ENCODE measurements at places on chromosomes 16 and 17.

DNA sequence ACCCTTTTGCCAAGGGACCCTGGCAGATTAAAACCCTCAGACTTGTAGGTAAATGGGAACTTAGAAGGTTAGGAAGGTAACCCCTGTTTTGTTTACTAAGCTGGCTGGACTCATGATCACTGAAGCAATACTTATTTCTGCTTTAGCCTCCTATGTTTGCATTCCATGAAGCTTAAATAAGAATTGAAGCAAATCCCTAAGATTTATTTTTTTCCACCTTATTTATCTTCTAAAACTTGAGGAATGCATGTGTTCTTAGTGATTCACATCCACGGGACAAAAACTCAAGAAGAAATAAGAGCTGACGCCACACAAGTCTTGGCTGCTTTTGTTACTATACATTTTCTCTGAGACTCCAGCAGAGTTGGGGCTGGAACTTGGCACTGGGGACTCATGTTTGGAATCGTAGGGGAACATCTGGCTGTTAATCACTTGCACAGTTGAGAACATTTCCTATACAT, 35.5 kb downstream of the CLUAP1 start:
- no peak for DNase-seq

DNA sequence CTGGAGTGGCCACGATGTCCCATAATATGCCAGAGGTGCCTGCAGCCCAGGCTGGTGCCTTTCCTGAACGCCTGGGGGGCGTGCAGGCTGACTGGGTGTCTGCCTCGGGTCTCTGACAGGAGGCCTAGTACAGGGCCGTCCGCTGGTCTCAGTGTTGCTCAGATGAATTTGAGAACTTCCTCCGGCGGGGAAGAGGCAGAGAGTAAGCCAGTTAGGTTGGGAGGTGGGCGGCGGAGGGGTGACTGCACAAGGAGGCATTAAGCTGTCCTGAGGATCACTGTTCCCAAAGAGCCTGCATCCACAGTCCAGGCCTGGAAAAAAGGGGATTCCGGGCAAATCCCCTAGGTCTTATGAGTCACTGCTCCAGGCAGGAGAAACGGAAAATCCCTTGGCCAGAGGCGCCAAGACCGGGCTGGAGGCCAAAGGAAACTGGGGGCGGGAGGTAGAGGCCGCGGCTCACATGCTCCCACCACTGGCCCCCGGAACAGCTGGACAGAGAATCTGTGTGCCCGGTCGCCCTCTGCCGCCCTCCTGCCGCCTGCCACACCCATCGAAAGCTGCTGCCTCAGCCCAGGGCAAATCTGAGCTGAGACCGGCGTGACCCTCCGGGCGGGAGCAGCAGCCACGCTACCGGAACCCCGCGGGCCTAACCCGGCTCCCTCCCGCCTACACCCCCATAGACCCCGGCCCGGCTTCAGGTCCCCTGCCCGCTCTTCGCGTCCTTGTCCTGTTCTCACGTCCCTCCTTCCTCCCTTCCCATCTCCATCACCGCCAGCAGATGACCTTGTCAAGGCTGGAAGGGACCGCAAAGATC, 1.2 kb downstream of the TRIM47 start:
- no peak for DNase-seq

- DNase-seq: no peak
Measured at GRCh38 chr17:56978441-56979090, 635 bp downstream of the SCPEP1 start.

DNA sequence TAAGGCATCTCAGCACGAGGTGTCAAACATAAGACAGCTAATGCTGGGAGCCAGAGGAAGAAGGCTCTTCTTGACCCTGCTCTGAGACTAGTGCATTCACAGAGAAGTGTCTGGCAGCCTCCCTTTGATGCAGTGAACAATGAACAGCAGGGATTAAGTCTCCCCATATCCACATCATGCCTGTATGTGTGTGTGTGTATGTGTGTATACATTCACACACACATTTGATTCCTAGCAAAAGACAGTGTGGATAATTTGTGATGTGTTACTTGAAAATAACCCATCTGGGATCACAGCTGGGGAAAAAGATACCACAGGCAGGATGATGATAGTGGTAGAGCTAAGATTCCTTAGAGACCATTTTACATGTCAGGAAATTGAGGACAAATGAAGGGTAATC, 485.9 kb upstream of the GOT2 start:
- DNase-seq: no peak

DNA sequence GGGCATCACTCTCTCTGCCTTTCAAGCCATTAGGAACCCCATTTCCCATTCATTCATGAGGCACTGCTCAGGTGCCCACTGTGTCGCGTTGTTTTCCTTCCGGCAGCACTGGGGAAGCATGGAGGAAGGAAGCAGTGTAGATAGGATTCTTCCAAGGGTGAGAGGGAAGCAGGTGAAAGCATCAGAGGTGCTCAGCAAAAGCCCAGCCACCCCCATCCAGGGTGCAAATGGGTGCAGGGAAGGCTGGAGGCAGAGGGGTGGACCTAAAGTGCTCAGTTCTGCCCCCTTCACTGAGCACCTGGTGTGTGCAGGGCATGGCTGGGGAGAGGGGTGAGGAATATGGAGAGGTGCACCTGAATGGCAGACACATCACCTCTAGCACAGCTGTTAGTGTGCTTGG, 3.4 kb upstream of the NXPH3 start:
- no peak for DNase-seq

DNA sequence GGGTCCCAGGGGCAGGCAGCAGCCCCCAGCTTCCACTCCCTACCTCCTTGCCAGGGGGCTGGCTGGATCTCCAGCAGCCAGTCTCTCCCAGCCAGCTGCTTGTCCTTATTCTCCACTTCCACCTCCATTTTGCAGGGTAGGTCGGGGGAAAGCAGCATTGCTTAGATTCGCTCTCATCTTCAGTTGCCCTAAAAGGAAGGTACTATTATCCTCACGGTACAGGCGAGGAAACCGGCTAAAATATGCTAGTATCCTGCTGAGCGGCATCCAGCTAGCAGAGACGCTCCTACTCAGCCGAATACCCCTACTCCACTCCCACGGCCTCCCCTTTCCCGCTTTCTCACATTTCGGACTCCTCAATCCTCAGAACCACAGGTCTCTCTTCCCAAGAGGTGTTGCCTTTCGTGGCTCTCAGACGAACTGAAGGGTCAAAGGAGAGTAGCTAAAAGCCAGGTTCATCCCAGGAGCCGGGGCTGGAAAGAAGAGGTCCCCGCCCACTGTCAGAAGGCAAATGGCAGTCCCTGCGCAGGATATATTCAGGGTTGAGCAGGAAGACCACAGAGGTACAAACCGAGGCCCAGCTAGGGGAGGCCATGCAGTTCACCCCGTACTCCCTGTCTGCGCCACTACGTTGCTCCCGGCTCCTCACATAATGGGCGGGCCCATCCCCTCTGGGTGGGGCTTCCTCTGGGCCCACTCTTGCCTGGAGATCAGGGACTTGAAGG, 1.7 kb upstream of the RAB11FIP4 start:
- DNase-seq: no peak

GRCh38 chr16:81652798-81653505, 126.1 kb upstream of the PLCG2 start:
- no peak for DNase-seq

DNA sequence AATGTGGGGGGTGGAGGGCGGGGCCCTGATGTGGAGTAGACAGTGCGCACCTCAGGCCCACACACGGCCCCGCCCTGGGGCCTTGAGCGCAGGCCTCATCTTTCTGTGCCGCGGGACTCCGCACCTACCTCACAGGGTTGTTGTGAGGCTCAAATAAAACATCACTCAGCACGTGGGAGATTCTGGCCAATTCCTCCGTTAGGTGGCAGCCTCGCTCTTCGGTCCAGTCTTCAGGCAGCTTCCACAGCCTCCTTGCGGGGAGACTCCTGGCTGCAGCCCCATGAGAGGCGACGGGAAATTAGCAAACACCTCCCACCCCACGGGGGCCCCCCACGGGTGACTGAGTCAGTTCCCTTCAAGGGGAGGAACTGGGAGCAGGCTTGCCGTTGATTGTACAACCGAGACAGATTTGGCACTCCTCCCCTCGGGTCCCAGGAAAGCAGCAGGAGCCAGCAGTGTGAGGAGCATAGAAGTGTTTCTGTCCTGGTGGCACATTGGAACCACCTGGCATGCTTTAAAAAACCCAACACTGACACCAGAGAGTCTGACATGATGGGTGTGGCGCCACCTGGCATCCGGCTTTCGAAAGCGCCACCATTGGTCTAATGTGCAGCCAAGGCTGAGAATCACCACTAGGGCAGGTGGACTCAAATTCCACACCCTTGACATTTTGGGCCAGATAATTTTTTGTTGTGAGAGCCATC, 7.6 kb downstream of the MRM1 start:
- peak; percentile 9 for DNase-seq

DNA sequence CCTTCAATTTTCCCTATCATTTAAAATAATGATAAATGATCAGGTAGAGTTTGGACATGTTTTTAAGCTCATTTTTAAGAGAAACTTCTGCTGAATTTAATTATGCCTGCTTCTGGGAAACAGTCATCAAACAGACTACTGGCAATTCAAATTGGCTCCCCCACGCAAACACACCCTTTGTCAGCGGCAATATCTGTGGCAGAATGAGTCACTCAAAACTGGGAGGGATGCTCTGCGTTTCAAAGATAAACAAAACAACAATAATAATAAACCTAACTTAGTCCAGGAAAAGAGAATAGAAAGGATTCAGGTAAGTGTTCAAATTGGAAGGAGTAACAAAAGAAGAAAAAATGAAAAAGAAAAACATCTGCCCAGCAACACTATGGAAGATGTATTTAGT, 108.1 kb upstream of the ERCC4 start:
- DNase-seq: no peak

DNA sequence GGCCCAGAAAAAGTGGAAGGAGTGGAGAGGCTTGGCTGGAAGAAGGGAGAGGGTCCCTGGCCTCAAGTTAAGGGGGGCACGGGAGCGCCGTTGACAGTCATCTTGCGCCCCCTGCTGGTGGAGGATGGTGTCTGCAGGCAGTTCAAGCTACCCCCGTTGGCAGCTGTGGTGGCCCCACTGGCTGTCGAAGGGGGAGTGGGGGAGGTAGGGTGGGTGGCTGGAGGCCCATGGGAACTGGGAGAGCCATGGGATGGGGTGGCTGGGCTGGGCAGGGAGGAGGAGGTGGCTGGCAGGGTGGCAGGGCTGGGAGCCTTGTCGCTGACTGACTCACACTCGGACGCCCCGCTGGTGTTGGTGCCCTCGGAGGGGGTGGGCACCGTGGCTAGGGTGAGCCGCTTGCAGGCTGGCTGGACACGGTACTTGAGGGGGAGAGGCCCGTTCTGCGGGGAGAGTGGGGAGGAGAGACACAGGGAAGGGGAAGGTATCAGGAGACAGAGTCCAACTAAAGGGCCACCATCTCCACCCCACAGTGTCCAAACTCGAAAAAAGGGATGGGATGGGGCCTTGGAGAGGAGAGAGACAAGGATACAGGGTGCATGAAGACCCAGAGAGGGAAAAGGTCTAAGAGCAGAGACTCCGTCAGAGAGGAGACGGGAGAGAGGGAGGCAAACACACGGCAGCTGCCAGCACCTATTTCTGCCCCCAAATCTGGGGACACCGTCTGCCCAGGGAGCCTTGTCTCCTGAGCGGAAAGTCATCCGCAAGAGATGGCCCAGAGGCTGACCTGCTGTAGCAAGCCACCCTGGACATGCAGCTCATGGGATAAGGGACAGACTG, 5.2 kb downstream of the CISD3 start:
- DNase-seq: no peak

All from NCI-H510A (cell line).